ENCODE measurements at places on chromosomes 4 and X. TPM values are rescaled to one million over a fixed set of nuclear protein-coding genes. Genes with fewer than 3 reads are reported as not detected.

Gene SSX2
- not detected for total RNA-seq

Gene STPG2
- 0.64 TPM for total RNA-seq

Gene GYG2
- 6.2 TPM for total RNA-seq

Gene FAM9B
- total RNA-seq = 0.16 TPM

Gene KLB
- 2.2 TPM for total RNA-seq

Gene PPBP
- total RNA-seq = 2.6 TPM

Gene KCND1
- total RNA-seq = 2.3 TPM
